ENCODE measurements at places on chromosomes 2 and 18.
A peak's percentile ranks its signal among the peaks of the same experiment; 100 is the strongest.

GRCh38 chr2:226376516-226377180, 423.0 kb downstream of the IRS1 start:
- H3K36me3 ChIP-seq, result no peaks in the 10 kb centered on the region
- H3K4me3 ChIP-seq, result no peak overlapping the region
- H3K4me1 ChIP-seq, result no peaks in the 10 kb centered on the region
- H3K27ac ChIP-seq, result no peak overlapping the region

GRCh38 chr2:241373446-241373845, 17.4 kb downstream of the FARP2 start:
- DNase-seq, result no peak
- H3K36me3 ChIP-seq, result no peaks in the 10 kb centered on the region
- H3K4me3 ChIP-seq, result no peak overlapping the region
- H3K27me3 ChIP-seq, result no peaks in the 10 kb centered on the region
- H3K27ac ChIP-seq, result 0 out of 2 replicates have a peak overlapping the region, but pooled peaks have one; percentile 5

DNA sequence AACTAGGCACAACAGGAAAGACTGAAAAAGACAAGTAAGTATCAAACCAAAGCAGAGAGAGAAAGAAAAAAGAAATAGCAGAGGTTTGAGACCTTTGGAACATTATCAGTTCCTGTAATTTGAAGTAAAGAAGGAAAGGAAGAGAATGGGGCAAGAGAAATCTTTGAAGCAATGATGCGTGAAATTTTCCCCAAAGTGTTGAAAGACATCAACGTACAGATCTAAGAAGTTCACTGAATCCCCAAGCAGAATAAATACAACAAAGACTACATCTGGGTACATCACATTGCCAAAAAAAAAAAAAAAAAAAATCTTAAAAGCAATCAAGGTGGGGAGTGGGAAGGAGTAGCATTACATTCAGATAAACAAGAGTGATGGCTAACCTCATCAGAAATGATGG, 6.0 kb upstream of the SLC30A6 start:
- no peak overlapping the region for H3K4me3 ChIP-seq
- DNase-seq, result no peak
- no peaks in the 10 kb centered on the region for H3K4me1 ChIP-seq
- H3K36me3 ChIP-seq, result no peaks in the 10 kb centered on the region
- H3K27me3 ChIP-seq, result no peaks in the 10 kb centered on the region

DNA sequence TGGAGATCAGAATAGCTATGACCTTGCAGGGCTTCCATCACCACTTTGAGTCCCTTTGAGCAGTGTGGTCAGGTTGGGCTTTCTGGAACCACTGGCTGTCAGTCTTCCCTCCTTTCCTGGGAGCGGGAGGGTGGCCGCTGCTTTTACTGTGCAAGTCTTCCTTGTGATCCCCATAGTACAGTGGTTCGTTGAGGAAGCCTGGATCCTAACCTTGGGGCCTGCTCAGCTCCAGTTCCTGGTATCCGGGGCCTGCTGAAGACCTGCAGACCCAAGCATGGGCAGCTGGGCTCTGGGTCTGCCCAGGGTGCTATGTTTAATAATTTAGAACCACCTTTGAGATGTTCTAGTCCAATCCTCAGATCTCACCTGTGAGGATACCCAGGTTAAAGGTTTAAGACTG, 104.2 kb downstream of the CLIP4 start:
- no peak for DNase-seq
- no peaks in the 10 kb centered on the region for H3K4me1 ChIP-seq
- H3K4me3 ChIP-seq, result no peak overlapping the region
- no peak overlapping the region for H3K27ac ChIP-seq
- no peaks in the 10 kb centered on the region for H3K27me3 ChIP-seq

DNA sequence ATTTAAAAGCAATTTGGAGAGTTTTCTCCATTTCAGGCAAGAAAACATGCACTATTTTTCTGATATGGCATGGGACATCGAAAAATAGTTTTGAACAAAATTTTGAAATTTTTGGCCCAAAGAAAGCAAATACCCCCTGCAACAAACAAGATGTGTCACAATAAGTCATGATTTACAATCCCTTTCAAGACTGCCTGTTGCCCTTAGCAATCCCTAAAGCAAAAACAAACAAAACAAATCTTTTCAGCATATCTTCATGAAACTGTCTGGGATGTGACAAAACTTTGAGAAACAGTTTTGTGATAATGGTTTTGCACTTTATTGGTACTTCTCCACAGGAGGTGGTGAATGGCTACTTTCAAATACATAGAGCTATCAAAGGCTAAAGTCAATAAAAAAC, 1888.7 kb upstream of the PIK3C3 start:
- H3K4me3 ChIP-seq, result no peak overlapping the region
- no peak for DNase-seq
- no peaks in the 10 kb centered on the region for H3K27me3 ChIP-seq
- no peak overlapping the region for H3K27ac ChIP-seq
- no peaks in the 10 kb centered on the region for H3K36me3 ChIP-seq

DNA sequence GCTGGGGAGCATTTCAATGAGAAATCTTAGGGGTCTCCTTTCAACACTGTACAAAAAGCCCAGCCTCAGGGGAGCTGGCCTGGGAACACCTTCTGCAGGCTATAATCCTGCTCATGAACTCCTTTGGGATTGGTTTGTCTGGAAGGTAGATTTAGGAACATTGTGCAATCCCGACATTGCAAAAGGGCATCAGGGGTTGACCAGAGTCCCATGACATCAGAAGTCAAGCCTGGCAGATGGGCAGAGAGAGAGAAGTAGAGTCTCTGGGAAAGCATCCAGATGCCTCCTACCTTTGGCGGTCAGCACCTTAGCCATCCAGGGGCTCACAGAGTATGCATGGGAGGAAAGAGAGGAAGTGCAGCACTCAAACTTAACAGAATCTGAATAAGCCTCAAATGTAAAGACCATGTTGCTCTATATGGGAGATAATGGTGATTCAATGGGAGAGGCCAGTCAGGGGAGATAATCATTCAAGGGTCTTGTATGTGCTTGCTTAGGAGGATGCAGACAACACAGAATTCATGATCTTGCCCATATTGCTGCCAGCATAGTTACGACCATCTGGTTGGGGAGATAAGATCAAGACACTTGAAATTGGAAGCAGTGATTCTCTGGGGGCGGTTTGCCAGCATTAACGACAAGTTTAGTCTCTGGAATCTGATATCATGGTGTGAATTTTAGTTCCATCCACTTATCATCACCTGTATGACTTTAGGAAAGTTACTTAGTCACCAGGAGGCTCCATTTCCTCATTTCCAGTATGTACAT, 58.3 kb upstream of the UPP2 start:
- no peak for DNase-seq
- H3K36me3 ChIP-seq, result no peaks in the 10 kb centered on the region
- no peak overlapping the region for H3K27ac ChIP-seq
- H3K4me1 ChIP-seq, result no peaks in the 10 kb centered on the region
- H3K27me3 ChIP-seq, result no peaks in the 10 kb centered on the region

GRCh38 chr2:71532327-71532726, 79.0 kb downstream of the DYSF start:
- no peak overlapping the region for H3K4me3 ChIP-seq
- no peaks in the 10 kb centered on the region for H3K4me1 ChIP-seq
- DNase-seq, result no peak
- H3K36me3 ChIP-seq, result no peaks in the 10 kb centered on the region
- H3K27ac ChIP-seq, result no peak overlapping the region
- H3K27me3 ChIP-seq, result no peaks in the 10 kb centered on the region

DNA sequence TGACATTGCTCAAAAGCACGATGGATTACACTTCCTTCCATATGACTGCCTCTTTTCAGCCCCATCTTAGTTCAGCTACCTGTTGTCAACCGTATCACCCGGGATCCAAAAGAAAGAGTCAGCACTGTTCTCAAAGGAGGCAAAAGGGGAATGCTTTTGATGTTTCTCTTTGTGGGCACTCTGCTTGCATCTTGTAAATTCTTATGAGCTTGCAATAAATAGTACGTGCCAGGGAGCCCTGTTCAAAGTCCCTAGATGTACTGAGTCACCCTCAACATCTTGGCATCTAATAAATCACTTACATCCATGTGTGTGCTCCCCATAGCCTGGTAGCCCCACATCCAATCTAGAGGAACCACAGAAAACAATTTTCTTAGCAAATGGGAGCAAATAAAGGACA, 256.9 kb downstream of the SUCLG1 start:
- no peaks in the 10 kb centered on the region for H3K27me3 ChIP-seq
- H3K4me3 ChIP-seq, result no peak overlapping the region
- H3K27ac ChIP-seq, result no peak overlapping the region
- no peaks in the 10 kb centered on the region for H3K36me3 ChIP-seq
- no peaks in the 10 kb centered on the region for H3K4me1 ChIP-seq
- no peak for DNase-seq

- DNase-seq, result no peak
- H3K4me3 ChIP-seq, result no peak overlapping the region
- H3K27me3 ChIP-seq, result no peaks in the 10 kb centered on the region
- no peak overlapping the region for H3K27ac ChIP-seq
These were observed 146.7 kb downstream of the RPIA start for GRCh38 chr2:88838165-88838635.

DNA sequence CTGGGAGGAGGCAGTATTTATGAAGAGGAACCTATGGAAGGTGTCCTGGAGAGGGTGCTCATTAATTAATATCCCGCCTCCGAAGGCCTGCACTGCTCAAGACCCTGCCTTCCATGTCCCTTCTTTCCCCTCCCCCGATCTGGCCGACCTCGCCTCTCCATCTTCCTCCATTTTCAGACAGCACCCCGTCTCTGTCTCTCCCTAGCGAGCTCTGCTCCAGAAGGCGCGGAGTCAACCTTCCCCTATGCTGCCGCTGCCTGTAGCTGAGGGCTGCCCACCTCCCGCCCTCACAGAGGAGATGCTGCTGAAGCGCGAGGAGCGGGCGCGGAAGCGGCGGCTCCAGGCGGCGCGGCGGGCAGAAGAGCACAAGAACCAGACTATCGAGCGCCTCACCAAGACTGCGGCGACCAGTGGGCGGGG, 1.1 kb upstream of the WBP1 start:
- H3K36me3 ChIP-seq, result no peaks in the 10 kb centered on the region
- H3K27me3 ChIP-seq, result no peaks in the 10 kb centered on the region
- peaks cover 22% of the 10 kb centered on the region for H3K4me1 ChIP-seq
- peak overlapping the region; percentile 97 for H3K27ac ChIP-seq

DNA sequence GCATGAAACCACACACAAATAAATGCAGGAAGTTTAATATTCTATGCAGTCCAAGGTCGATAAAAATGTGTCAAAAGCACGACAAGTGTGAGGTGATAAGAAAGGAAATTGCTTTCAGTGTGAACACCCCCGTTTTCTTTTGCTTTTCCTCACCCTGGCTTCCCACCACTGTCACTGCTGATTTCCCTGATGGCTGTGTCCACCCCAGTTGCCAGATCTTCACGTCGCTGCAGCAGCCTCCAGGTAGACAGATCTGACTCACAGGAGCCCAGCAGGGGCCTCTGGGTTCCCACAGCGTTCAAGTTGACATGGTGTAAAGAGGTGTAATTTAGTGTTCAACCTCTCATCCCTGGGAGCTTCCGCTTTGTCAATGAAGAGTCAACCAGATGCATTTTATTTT, 128.0 kb upstream of the TACR1 start:
- no peaks in the 10 kb centered on the region for H3K4me1 ChIP-seq
- DNase-seq, result no peak
- H3K27me3 ChIP-seq, result no peaks in the 10 kb centered on the region
- H3K27ac ChIP-seq, result no peak overlapping the region

DNA sequence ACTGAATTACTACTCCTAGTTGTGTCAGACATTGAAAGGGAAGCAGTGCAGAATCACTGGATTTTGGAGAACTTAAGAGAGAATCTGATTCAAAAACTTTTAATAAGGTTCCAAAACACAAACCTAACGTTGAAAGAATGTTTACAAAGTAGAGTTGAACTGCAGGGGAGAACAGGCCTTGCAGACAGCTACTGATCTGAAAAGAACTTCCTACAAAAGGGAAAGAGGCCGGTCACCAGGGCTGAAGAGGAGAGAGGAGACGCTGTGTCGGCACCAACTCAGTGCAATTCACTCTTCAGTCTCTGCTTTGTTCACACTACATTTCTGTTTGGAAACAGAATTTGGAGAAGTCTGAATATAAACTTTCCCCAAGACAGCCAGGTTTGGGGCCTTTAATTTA, 124.0 kb downstream of the GAREM1 start:
- DNase-seq, result no peak
- no peak overlapping the region for H3K27ac ChIP-seq
- H3K4me3 ChIP-seq, result no peak overlapping the region
- no peaks in the 10 kb centered on the region for H3K27me3 ChIP-seq

- no peaks in the 10 kb centered on the region for H3K36me3 ChIP-seq
- H3K27me3 ChIP-seq, result no peaks in the 10 kb centered on the region
- DNase-seq, result no peak
- peak overlapping the region; percentile 30 for H3K27ac ChIP-seq
- H3K4me1 ChIP-seq, result peaks cover 52% of the 10 kb centered on the region
- no peak overlapping the region for H3K4me3 ChIP-seq
These were observed 6.1 kb upstream of the CASP8 start for GRCh38 chr2:201254081-201254730.

DNA sequence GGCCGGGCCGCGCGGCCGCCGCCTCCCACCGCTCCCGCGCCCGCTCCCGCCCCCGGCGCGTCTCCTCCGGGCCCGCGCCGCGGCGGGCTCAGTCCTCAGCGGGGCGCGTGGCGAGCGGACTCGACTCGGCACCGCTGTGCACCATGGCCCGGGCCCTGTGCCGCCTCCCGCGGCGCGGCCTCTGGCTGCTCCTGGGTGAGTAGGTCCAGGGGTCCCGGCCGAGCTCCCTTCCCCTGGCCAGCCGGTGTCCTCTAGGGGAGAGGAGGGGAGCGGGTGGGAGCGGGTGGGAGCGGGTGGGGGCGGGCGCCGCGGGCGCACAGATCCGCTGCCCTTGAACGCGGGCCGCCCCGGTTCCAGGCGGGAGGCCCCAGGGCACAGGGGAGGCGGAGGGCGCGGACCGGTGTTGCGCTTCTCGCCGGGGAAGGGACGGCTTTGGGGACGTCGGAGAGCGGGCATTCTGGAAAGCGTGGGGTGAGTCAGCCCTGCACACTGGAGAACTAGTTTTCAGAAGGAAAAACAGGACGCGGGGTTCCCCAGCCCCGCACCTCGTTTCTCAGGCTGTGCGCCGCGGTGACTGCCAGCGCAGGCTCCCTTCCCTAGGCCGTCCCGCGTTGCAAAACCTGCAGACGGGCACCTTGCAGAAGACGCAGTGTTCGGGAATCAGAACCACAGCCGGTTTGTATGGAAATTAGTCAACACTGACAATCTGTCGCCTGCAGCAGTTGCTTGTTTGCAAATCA, at the start of gene RAMP1:
RAMP1 (plus strand) TSS at position 91 of the 740 bp plus-strand sequence; CDS start at position 144, 53 bp downstream.
- no peak for DNase-seq
- peaks cover 18% of the 10 kb centered on the region for H3K27me3 ChIP-seq
- H3K36me3 ChIP-seq, result no peaks in the 10 kb centered on the region
- H3K4me3 ChIP-seq, result no peak within 1 kb of the TSS

DNA sequence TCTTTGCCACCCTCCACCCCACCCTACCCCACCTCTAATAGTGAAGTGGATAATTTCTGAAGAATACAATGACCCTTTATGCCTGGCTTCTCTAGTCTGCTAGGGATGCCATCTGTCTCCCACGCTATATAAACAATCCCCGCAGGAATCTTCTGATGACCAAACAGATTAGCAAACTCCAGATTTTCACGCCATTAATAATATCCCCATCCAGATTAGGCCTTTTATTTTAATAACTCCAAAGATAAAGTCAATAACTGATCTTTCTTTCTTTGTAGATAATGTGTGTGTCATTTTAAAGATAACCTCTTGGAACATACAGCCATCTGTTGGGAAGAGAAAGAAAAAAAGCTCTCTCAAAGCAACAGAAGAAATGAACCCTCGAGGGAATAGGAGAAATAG, 47.9 kb upstream of the CCDC150 start:
- no peak overlapping the region for H3K27ac ChIP-seq
- H3K4me1 ChIP-seq, result no peaks in the 10 kb centered on the region

- DNase-seq, result no peak
- no peaks in the 10 kb centered on the region for H3K27me3 ChIP-seq
- peaks cover 14% of the 10 kb centered on the region for H3K4me1 ChIP-seq
These were observed 11.9 kb upstream of the NMUR1 start for GRCh38 chr2:231542136-231542535.
